CD4-positive, alpha-beta T cell treated with Interleukin-4 for 1 hour (primary cell): ENCODE measurements at places on chromosomes 5 and 9.
A peak's percentile ranks its signal among the peaks of the same experiment; 100 is the strongest.

DNA sequence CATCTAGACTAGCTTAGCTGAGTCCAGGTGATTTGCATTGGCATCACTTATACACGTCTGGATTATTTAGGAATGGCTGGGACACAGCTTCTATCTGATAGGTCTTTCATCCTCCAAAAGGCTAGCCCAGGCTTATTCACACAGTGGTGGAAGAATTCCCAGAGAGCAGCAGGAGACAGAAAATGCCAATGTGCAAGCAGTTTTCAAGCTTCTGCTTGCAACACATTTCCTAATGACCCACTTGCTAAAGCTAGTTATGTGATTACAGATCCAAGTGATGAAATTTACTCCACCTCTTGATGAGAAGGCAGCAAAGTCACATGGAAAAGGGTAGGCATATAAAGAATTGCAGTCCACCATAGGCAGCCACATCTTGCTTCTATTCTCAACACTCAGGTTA, 44.2 kb upstream of the MAST4 start:
- DNase-seq, result no peak

GRCh38 chr5:2166979-2167377, 284.3 kb upstream of the IRX4 start:
- DNase-seq, result no peak

- no peak for DNase-seq
Measured at GRCh38 chr5:149863830-149864229, 80.8 kb downstream of the PDE6A start.

DNA sequence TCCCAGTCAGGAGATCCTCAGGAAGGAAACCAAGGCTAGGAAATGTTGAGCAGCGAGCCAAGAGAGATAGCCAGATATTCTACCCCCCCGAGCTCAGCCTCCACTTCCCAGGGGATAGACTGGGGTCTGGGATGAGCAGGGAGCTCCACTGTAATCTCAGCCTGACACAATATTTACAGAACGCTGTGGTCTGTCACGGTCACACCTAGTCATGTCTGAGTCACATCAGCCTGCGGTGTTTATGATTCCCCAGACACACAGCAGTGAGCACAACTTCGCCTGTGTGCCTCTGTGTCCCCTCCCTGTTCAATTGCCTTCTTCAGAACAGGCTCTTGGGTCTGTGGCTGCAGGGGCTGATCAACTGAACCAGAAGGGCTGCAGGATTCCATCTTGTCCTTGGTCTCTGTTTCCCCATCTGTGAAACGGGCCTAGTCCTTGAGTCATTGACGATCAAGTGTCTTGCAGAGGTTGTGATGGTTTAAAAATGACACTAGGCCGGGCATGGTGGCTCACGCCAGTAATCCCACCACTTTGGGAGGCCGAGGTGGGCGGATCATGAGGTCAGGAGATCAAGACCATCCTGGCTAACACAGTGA, 8.6 kb upstream of the PRRX2 start:
- no peak for DNase-seq

- no peak for DNase-seq
Measured at GRCh38 chr9:37251452-37251851, 131.1 kb downstream of the ZCCHC7 start.

GRCh38 chr5:1134478-1134877, 22.6 kb upstream of the SLC12A7 start:
- DNase-seq, result no peak

GRCh38 chr5:91018200-91018599, 364.9 kb downstream of the ARRDC3 start:
- DNase-seq, result no peak

DNA sequence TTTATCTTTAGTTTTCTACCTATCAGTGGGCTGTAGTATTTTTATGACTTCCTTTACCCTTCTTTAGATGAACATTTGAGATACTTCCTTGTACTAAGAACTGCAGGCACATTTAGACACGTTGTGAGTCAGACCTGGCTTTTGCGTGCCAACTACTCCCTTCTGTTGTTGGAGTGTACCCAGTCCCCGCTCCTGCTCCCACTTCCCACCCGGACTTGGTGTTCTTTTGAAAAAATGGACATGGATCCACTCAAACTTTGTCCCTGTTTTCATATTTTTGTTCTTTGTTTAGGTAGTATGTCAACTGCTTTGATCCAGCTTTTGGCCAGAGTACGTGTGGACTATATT, 60.7 kb downstream of the PARP8 start:
- DNase-seq, result no peak

- DNase-seq, result no peak
Measured at GRCh38 chr5:159106193-159106568, 6.5 kb upstream of the EBF1 start.

DNA sequence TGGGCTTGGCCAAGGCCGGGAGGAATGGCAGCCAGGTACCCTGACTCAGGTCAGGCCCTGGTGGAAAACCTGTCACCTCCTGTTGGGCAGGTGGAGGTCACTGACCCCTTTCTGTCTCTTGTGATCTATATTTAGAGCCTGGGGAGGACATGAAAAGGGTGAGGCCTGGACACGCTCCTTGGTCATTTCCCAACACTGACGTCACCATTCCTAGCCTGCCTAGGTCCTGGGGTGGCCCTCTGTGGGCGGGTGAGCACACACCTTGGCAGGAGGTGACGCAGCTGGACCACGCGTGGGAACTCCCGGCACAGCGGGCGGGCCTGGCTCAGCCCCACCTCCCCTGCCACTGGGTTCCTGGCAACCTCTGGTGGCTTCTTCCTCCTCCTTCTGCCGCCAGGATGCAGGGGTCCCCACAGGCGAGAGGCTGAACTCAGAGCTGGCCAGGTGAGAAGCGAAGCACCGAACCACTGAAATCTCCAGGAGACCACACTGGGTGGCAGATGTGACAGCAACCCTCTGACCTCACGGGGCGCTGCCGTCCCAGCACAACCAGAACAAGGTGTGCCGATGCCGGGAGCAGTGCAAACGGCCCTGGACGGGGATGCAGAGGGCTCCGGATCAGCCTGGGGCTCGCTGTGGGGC, 6.4 kb upstream of the RALGDS start:
- peak; percentile 85 for DNase-seq

GRCh38 chr5:68304421-68305052, 89.0 kb downstream of the PIK3R1 start:
- DNase-seq, result no peak

DNA sequence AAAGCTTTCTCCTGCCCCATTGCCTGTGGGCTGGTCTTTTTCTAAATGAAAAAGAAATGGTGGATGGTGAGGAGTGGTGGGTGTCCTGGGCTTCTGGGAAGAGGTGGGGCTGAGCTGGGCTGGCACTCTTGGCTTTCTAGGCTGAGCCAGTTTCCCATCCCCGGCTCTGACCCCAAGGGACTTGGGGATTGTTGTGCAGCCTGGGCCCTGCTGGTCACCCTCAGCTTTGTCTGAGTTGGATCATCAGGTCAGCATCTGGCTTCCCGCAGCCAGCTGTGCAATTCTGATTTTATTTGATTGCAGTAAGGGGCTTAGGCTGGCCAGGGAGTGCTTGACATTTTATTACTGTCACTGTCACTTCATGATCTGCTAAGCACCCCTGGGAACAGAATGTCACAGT, 25.3 kb downstream of the GLRA1 start:
- no peak for DNase-seq

- no peak for DNase-seq
Measured at GRCh38 chr9:137270929-137271695, 6.4 kb upstream of the TOR4A start.

DNA sequence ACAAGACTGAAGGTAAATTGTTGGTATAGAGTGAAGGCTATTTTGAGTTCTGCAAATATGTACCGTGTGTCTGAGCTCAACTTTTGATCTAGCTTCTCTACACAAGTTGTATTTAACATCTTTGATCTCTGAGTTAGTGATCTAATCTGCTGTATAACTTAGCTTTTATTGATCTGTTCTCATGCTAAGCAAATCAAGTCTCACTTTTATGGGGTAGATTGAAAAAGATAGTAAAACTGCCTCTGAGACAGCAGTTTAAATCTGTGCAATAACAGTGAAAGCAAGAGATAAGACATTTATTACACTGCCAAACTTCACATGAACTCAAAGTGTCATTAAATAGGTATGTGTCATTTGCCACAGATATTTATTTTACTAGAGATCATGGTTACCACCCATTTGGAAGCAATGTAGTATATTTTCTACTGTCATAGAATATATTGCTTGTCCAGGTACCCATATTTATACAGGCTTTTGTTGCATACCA, 477.3 kb downstream of the ISL1 start:
- DNase-seq, result no peak

DNA sequence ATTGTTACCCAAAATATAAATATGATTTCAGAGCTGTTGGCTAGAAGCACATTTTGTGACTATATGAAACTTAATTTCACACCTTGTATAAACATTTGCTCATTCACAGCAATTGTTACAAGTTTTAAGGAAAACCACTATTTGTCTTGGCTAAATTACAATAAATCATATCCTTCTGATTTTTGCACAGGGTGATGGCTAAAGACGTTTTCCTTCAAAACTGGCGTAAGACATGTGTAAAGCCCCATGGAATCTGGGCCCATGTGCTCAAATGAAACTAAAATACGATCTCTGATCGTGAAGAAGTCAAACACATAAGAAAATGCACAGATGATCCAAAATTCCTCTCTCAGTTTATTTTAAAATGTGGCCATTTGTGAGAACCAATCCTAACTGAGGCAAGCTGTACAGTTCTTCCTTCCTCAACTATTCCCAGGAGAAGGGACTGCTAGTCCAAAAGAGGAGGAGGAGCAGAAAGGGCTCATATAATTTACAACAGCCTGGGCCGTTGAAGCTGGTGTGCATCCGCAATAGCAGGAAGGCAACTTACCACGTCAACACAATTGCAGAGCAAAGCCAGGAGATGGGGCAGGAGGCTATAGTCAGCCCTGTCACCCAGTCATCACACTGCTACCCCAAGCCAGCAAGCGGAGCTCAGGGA, 98.4 kb downstream of the MED27 start:
- no peak for DNase-seq

DNA sequence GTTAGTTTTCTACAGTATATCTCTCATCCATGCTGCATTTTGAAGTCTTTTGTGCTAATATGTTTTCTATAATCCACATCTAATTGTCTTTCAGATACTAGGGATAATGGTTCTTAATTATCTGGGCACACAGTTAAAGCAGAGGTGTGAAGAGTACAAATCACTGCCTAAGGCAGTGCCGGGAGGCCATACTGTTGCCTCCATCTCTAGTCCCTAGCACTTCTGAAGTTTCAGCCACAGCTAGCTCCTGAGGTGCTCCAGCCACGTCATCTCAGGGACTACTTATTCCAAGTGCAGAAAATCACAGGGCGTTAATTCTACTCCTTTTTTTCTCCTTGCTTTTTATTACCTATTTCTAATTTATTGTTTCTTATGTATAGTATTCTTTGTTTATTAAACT, 760.0 kb upstream of the FAM174A start:
- no peak for DNase-seq

DNA sequence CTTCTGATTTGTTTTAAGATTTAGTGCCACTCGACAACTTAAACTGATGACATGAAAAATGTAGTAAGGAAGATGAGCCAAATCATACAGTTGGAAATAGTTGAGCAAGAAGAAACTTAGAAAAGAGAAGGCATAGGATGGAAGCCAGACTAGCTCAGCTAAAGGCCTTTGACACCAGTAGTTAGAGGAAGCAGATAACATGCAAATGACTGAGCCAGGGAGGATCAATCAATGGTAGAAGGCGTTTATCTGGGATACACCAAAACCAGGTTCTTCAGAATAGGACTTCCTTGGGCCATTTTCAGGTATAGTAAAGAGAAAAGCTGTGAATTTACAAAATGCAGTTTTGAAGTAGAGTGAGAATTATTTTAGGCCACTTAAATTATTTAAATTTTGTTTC, 3.2 kb downstream of the TDRD7 start:
- no peak for DNase-seq

GRCh38 chr5:147921136-147921535, 14.8 kb upstream of the C5orf46 start:
- no peak for DNase-seq

DNA sequence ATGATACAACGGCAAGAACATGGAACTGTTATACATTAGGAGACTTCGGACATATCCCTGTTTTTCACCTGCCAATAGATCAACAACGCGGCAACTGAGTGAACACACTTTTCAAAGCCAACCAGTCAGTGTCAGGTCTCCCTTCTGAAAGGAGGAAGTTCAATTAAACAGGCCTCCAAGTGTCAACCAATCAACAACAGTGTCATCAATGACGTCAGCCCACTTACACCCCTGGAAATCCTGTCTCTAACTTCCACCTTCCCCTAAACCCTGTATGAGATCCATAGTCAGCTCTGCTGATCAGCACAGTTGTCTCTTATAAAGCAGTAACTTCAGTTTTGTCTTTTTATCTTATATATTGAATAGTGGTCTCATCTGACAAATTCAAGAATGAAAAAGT, 36.6 kb downstream of the DMRT3 start:
- DNase-seq, result no peak

- DNase-seq, result no peak
Measured at GRCh38 chr9:119273984-119274665, 95.1 kb downstream of the BRINP1 start.

DNA sequence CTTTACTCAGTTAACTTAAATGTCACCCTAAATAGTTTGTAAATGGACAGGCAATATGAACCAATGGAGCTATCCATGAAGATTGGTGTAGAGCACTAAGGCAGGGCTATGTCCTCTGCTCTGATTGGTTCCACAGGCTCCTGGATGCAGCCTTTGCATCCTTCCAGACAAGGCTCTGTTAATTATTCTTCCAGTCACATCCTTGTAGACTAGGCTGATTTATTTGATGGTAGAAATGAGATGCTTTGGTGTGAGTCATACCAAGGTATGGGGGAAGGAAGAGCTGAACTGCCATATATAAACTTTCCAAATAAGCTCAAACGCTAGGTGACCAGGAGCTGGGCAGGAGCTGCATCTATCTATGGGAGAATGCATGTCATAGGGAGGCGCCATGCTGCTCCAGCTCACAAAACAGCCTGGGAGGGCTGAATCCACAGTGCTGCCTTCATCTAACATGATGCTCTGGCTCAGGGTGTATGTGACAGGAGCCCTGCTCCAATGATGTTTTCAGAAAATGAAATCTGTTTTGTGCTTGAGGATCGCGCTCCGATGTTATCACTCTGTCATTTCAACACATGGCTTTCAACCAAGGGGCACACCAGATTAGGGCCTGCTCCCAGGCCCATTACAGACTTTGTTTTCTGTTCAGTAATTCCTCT, 818.0 kb upstream of the ZNF608 start:
- DNase-seq, result no peak
